Astrocyte of the spinal cord (primary cell): ENCODE measurements at places on chromosomes 6 and 20.

- DNase-seq, result no peak
Observed at GRCh38 chr6:10630178-10630577, 64.2 kb downstream of the C6orf52 start.

DNA sequence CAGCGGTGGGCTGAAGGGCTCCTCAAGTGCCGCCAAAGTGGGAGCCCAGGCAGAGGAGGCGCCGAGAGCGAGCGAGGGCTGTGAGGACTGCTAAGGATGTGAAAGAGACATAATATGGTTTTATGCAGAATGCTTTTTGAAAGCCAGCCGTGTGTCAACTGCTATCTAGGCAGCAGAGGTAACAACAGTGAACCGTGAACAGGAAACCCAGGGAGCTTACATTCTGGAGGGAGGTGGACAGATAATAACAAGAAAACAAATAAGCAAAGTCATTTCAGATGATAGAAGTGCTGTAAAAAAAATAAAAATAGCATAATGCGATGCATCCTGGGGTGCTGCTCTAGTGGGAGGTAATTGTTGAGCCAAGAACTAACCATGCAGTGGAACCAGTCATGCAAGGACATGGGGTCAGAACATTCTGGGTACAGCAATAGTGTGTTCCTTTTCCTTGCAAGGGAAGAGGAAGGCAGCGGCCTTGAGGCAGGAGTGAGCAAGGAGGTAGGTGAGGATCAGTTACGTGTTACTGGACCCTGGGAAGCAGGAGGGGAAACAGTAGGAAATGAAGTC lies 134.4 kb upstream of the TMEM170B start:
- DNase-seq, result no peak

GRCh38 chr6:81838724-81839426 lies 86.4 kb upstream of the TENT5A start:
- DNase-seq, result no peak

DNA sequence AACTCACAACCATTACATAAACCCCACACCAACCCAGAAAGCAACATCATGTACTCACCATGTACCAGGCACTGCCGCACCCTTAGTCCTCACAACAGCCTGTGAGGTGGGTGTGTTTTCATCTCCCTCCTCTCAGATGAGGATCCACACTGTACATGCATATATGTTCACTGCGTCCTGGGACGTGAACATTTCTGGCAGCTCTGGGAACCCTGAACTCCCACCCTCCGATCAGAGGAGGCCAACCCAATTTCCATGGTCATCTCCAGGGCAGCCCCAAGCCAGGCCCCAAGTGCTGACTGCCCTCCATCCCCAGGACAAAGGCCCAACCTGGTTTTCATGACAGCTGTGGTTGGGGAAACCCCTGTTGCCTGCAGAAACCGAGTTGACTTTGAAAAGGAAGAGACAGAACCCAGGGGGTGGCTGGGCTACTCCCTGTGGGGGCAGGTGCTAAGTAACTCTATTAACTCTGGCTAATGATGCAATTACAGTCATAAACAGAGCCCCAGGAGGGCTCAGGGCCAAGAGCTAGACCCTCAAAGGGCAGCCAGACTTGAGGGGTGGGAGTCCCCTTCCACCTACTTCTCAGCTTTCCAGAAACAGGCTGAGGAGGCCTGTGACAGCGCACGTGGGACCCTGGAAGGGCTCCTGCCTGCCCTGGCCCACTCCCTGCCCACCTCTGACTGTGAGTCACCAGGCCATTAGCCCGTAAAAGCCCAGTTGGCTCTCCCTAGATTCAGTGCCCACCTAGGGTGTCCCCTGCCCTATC lies 2.6 kb downstream of the TFEB start:
- DNase-seq, result peak; percentile 20

DNA sequence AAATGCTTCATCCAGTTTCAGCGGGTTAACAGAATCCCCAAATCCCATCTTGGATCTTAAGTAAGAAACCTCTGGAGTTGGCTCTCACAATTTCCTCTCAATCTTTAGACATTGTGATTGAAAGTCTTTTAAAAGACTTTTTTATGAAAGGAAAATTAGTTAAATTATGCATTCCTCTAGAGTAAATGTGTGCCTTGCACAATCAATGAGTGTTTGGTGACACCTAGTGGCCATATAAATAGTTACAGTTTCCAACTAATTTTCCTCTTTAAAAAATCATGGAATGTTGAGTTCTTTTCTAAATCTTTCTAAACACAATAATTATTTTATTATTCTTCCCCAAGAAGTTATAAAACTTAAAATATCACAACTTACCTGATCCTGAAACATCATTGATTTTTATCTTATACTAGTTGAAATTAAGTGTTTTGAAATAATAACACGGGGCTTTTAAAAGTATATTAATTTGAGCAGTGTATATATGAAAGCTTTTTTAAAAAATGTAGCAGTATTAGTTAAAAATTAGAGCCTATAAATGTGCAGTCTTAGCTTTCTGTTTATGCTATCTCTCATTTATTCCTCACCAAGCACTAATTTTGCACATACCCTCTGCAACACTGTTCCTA lies 66.4 kb downstream of the PKHD1 start:
- DNase-seq, result peak; percentile 27

DNA sequence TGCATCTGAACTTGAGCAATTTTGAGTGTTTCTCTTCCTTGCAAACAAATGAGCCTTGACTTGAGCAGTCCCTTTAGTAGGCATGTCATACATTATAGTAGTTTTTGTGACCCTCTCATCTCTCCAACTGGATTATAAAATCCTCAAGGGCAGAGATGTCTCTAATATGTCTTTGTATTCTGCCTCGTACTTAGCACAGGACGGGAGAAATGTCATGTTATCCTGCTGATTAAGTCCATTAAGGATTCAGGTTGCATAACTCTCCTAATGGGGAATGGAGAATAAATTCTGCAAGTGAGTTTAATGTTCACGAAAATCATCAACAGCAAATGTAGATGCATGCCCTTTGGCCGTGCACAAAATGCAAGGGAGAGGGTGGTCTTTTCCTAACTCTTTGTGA lies 942.9 kb downstream of the KIF16B start:
- no peak for DNase-seq

- DNase-seq, result no peak
Observed at GRCh38 chr6:138424004-138424904, 20.2 kb downstream of the HEBP2 start.

DNA sequence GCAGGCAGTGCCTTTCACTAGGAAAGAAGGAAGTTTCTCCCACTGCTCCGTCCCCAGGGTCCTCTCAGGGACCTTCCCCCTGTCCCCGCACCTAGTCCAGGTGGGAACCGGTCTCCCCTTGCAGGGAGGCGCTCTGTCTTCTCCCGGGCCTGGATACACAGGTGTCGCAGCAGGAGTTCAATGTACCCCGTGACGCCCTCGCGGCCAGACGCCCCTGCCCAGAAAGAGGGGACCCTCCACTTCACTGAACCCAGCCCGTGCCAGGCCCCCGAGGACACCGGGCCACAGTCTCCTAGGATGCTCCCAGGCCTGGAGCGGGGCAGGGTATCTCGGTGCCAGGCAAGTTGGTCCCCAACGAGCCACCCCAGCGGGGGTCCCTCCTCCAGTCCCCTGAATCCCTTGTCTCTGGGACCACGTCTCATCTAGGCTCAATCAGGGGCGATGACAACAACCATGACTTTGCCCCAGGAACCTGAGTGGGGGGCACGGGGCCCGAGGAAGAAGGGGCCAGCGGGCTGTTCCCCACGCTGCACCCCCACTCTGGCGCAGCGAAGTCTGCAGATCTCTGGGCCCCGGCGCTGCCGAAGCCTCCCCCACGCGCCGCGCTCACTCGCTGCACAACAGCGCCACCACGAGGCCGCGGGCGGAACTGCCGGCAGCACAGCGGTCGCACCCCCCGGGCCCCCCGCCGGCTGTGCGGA lies 103.0 kb downstream of the EDN3 start:
- DNase-seq, result no peak

- peak; percentile 84 for DNase-seq
Observed at GRCh38 chr6:136582711-136583471, 32.7 kb upstream of the MAP7 start.

- no peak for DNase-seq
Observed at GRCh38 chr6:100665041-100665380, 200.3 kb upstream of the SIM1 start.

DNA sequence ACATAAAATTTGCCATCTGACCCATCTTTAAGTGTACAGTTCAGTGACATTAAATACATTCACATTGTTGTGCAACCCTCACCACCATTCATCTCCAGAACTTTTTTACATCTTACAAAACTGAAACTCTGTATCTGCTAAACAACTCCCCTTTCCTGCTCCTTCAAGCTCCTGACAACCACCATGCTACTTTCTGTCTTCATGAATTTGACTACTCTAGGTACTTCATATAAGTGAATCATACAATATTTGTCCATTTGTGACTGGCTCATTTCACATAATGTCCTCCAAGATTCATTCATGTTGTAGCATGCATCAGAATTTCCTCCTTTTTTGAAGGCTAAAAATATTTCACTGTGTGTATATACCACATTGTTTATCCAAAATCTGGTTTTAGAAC lies 86.9 kb upstream of the SMLR1 start:
- DNase-seq, result no peak

DNA sequence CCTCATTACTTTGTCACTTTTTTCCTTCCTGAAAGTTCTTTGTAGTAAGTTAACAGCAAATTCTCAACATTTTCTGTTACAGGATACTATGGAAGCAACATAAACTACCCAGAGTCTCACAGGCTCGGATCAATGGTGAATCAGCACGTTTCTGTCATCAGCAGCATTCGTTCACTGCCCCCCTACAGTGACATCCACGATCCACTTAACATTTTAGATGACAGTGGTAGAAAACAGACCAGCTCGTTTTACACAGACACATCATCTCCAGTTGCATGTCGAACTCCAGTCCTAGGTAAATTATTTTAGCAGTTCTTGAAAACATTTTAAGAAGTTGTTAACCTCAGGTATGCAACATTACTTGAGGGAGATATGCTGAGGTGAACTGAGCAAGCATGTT lies 51.6 kb downstream of the RFX6 start:
- no peak for DNase-seq

DNA sequence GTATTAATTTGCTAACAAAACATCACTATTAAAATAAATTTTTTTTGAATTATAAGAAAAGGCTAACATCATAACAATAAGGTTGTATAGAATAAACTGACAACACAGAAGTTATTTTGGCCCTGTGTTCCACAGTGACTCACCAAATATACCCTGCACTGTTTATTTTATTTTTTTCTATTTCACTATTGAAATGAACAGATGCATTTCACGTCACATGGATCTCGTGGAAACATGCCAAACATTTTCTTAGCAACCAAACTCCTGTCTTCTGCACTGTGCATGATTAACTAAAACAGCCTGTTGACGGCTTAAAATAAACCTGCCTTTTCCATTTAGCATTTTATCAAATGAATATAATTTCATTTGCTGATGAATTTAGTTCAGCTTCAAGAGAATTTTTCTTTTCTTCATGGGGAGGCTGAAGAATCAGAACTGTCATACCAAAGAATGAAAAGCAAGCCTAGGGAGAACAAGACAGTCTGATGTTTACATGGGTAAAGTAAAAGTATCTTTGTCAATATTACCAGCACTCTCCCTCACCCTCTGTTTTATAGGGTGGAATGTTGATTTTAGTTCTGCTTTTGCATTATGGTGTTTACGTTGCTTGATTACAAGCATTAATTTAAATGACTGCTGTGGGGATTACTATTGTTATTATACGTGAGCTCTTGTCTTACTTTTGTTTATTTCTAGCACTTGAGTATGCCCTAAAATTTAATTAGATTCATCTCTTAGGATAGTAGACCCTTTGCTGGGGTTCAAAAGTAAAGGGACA lies 115.3 kb downstream of the LCA5 start:
- peak; percentile 94 for DNase-seq

GRCh38 chr6:26216359-26216885 lies 129.2 kb downstream of the HFE start:
- DNase-seq, result peak; percentile 99

DNA sequence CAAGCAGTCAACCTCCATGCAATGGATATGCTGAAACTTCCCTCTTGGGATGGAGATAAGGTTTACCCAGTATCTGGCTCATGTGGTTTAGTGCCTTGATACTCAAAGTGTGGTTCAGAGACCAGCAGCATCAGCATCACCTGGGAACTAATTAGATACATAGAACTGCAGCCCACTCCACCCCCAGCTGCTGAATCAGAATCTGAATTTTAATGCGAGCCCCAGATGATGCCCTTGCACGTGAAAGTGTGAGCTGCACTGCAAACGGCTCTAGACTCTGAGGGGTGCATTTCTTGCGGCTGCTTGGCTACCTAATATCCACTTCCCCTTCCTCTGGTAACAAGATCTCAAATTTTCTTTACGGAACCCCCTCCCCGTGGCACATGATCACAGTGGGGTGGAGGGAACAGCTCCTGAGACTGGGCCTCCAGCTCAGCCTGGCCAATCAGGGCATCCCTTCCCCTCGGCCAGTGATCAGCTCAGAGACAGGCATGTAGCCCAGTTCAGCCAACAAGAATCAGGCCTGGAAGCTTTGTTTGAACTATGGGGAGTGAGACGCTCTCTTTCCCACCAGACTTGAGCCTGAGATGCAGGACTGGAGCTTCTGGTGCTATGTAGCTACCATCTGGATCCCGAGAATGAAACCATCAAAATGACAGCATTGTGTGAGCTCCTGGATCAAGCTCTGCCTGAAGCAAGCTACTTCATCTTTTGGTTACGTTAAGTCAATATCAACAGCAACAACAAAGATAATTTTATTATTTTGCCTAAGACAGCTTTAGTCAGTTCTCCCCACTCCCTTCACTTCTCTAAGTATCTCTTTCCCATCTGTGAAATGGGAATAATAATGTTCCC lies 12.8 kb downstream of the KCNK15 start:
- DNase-seq, result no peak

GRCh38 chr20:37075932-37076685 lies 19.7 kb downstream of the RBL1 start:
- no peak for DNase-seq

DNA sequence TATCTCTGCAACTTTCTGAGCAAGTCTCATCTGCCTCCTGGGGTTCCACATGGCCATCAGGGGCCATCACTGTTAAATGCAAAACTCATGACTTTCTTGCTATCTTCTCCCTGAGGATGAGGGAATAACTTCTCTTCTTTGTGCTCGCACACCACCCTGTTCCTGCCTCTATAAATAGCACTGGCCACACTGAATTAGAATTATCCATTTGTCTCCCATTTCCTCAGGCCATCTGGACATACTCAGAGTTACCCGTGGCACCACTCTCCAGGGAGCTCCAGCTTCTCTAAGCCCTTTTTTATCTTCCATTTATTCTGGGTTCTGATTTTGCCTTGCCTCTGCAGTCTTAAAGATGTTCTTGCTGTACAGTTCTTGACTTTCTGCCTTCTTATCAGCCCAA lies 72.8 kb upstream of the ECI2 start:
- DNase-seq, result no peak
